Effector memory CD4-positive, alpha-beta T cell (primary cell): ENCODE measurements at places on chromosomes 6 and 20.

DNA sequence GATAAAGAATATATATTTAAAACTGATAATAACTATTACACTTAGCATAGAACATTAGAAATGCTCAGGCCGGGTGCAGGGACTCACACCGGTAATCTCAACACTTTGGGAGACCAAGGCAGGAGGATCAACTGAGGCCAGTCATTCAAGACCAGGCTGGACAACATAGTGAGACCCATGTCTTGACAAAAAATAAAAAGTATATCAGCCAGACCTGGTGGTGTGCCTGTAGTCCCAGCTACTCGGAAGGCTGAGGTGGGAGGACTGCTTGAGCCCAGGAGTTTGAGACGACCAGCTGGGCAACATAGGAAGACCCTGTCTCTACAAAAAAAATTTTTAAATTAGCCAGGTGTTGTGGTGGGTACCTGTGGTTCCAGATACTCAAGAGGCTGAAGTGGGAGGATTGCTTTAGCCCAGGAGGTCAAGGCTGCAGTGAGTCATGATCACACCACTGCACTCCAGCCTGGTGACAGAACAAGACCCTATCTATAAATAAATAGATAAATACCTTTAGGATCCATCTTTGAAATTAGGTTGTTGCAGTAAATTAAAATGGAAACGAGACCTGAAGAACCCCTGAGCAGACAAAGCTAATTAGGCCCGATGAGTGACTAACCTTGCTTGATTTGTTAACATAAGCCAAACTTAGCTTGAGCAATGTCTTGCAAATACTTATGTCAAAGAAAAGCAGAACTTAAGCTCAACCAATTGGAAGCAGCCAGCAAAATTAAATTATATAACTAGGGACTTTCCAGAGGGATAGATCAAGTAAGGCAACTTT is 75.8 kb upstream of the E2F3 start:
- no peak for DNase-seq

- DNase-seq = no peak
Measured at GRCh38 chr20:61769286-61769832, 296.3 kb downstream of the TAF4 start.

DNA sequence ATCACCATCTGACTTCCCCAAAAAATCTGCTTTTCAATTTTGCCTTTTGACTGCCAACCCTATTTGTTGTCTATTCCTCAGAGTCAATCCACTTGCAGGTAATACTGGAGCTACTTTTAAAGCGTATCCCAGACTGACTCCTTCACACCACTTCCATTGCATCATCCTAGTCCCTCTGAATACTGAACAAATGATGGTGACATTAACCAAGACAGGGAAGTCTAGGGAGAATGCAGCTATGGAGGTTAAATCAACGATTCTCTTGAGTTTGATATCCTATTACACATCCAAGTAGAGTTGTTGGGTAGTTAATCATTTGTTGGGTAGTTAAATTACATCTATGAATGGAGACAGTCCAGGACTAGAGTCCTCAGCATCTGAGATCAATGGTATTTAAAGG is 2.0 kb downstream of the OGFRL1 start:
- no peak for DNase-seq

GRCh38 chr6:95866732-95867131 is 149.0 kb upstream of the FUT9 start:
- no peak for DNase-seq

GRCh38 chr6:22631091-22631490 is 61.7 kb downstream of the HDGFL1 start:
- no peak for DNase-seq

DNA sequence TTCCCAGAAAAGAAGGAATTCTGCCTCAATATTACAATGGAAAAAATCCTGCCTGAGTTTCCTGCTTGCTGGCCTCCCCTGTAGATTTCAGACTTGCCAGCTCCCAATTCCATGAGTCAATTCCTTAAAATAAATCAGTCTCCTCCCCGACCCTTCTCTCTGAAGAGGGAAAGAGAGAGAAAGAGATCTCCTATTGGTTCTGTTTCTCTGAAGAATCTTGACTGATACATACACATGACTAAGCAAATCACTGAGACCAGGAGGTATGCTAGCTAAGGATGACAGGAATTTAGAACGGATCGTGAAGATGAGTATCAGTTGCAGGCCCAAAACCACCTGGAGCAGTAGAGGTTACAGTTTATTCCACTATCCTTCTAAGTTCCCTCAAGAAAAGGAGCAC is 11.3 kb upstream of the RBM24 start:
- DNase-seq = no peak

DNA sequence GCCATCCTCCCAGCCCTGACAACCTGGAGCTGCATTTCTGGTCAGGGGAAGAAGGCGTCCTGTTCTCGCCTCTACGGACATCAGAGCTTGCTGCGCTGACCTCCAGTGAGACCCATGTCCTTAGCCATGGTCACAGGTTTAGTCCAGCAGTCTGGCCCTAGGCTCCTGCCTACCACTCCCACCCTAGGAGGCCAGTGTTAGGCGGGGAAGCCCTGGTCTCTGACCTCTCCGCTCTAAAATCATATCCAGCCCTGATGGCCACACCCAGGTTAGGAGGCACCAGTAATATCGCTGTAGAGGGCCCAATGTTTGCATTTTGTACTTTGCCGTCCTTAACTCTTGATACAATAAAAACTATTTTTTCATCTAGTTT is 1.2 kb upstream of the HTR1B start:
- no peak for DNase-seq

DNA sequence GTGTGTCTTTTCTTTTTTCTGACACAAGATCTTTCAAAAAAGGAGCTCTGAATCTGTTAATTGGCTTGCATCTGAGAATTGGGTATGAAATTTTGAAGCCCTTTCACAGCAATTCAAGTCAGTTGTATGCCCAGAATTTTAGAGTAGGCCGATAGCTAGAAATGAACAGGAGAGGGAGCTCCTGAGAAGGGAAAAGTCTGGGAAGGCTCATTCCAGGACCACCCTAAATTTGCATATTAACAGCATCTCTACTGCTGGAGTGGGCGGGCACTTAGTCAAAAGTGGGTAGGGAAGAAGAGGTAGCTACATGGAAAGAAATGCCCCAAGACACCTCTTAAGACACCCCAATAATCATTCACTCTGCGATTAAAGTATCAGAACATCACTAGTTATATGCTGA is 928.3 kb downstream of the TBC1D32 start:
- no peak for DNase-seq

GRCh38 chr6:12439296-12439695 is 149.1 kb downstream of the EDN1 start:
- no peak for DNase-seq

- DNase-seq = no peak
Measured at GRCh38 chr20:2022163-2022562, 28.3 kb upstream of the PDYN start.

DNA sequence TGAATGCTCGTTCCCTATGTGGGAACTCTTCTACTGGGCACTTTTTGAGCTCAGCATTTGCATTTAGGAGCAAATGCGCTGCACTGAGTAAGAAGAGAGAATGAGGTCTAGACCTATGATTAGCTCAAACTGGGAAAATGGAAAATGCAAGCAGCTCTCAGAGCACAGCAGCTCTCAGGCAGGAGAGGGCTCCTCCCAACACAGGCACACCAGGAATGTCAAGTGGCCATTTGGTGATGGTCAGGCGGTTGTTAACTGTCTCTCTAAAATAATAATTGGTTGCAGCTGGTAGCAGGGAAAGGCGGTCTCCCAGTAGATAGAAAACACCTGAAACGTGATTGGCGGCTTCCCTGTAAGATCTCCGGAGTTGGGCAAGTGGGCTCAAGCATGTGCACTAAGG is 162.0 kb upstream of the ECI2 start:
- DNase-seq = no peak

DNA sequence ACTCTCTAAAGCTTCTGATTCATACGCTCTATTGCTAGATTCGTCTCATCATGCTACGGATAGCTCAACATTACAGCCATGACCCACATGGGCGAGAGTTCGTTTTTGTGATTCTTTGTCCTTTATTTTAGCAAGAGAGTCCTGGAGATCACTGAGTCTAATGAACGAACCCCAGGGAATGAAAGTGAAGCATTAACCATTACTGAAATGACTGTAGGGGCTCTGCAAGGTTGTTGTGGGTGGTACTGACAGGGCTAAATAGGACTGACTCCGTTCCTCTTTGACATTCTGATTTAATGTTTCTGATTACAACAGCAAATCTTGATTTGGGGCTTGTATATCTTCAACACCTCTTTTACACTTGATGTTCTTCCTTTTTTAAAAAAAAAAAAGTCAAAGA is 13.7 kb upstream of the RTF2 start:
- no peak for DNase-seq

DNA sequence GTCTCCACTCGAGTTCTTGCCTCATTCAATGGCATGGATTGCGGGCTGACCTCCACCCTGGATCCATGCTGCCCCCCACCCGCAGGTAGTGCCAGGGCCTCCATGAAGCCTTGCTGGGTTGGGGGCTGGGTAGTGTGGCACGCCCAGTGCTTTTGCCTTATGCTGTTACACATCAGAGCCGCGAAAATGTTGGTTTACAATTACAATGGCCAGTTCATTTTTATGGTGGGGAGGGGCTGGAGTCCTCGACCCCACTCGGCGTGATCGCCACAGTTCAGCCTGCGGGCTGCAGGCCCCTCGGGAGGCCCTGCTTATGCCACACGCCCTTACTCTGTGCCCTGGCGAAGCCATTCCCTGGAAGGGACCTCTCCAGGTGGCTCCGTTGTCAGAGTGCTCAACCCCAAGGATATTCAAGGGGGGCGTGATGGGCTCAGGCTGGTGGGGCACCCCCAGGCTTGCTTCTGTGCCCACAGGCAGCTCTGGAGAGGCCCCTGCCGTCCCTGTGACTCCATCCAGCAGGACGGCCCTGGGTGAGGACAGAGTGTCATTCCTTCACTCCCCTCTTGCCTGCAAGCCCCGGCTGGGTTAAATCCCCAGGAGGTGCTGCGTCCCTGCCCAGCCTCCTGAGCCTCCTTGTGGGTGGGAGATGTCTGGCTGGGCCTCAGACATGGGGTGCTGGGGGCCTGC is 14.8 kb downstream of the ITPA start:
- DNase-seq = no peak

DNA sequence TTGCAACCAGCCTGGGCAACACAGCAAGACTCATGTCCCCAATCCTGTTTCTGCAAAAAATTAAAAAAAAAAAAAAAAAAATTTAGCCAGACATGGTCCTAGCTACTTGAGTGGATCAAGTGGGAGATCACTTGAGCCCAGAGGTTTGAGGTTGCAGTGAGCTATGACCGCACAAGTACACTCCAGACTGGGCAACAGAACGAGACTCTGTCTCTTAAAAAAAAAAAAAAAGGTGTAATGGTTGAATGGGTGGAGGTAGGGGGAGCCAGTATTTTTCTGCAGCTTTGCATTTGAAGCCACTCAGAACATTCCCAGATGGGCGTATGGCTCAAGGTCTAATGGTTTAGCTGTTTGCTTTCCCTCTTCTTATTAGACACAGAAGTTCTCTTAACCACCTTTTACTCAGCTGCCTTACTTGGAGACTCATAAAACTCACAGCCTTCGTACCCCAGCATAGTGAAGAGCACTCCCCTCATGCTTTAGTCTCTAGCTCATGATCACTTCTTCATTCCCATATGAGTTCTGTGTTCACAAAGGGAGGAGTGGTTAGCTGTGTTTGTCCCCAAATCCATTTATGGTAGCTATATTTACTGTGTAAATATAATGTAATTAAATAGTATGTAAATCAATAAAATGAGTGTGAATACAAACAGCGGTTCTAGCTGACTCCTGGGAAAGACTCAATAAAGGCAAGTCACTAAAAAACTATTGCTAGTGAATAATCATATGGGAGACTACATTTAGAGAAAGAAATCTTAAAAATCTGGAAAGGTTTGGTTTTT is 9.0 kb downstream of the FKBP1A start:
- DNase-seq = no peak

- no peak for DNase-seq
Measured at GRCh38 chr20:54208548-54209176, 775 bp downstream of the PFDN4 start.

- DNase-seq = no peak
Measured at GRCh38 chr6:66866801-66867200, 1159.8 kb upstream of the EYS start.

DNA sequence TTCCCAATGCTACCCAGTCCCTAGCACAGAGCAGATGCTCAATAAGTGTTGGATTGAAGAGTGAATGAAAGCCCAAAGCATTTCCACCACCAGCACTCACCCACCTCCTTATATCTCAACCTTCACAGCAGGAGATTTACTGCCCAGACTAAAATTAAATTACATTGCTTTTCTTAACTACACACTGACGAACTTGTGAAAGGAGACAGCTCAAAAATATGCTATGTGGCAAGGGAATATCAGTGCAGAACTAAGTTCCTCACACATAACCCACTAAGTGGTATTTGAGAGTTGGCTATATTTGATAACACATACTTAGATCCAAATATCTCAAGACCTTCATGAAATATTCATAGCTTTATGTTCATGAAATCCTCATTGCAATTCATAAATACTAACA is 137.7 kb downstream of the FRK start:
- DNase-seq = no peak

DNA sequence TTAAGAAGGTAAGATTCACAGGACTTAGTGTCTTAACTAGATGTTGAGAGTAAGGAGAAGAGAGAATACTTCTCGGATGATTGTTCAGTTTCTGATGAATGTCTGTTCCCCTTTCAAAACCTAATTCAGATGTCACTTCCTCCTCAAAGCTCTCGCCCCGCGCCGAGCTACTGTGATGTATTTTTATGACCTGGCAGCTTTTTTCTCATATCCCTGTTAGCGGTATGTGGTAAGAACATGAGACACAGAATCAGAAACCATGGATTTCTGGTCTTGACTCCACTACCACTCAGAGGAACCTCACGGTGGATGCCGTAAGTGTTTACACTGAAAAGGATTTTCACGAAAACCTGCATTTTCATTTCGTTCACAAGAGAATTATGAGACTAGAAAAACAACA is 48.4 kb downstream of the CEP43 start:
- DNase-seq = peak; percentile 39
